Breast epithelium (tissue), 4 donors: ENCODE measurements at places on chromosomes 2 and 18. TPM values are rescaled to one million over a fixed set of nuclear protein-coding genes. Genes with fewer than 3 reads are reported as not detected.

DNA sequence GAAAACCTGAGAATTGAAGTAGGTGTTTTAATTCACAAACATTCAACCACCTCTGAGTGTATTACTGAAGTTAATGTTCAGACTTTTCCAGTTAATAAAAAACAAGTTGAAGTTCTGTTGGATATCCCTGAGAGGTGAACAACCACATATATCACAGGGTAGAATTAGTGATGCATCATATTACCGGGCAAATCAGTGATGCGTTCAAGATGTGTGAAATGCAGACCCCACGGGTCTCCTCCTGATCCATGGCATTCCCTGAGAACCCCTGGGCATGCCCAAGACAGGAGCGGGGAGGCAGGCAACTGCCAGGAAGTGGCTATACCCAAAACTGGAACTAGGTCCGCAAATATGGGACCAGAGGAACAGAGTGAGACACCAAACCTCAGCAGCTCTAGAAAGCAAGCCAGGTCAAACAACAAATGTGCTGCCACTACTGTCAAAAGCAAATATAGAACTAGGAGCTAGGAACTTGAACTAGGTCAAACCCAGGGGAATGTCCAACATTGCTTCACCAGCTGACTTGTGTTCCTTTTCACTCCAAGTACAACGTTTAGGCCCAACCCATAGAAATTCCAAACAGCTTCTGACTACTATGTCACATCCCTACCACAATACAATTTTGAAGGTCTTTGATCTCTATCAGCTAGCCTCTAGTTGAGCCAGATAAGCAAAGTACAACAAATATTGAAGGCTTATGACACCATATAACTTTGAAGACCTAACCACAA is 20.2 kb downstream of the PSTPIP2 start:
- DNase-seq, result no peak

DNA sequence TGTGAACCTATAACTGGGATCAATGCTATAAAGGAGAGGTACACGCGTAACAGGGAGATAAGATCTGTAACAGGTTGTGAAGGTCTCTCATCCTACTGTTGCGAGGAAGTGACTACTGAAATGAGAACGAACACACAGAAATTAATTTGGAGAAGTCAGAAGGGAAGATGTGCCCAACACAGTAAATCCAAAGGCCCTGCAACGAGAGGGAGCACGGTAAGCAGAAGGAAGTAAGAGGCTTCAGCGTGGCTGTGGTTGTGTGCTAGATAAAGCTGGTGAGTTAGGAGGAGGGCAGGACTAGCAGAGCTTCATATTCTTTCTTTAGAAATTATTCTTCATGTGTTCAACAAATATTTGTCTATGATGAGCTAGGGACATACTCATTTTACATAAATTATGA is 2.5 kb upstream of the ATG16L1 start:
- DNase-seq, result no peak

- DNase-seq, result no peak
Observed at GRCh38 chr2:67448648-67449047, 51.5 kb downstream of the ETAA1 start.

DNA sequence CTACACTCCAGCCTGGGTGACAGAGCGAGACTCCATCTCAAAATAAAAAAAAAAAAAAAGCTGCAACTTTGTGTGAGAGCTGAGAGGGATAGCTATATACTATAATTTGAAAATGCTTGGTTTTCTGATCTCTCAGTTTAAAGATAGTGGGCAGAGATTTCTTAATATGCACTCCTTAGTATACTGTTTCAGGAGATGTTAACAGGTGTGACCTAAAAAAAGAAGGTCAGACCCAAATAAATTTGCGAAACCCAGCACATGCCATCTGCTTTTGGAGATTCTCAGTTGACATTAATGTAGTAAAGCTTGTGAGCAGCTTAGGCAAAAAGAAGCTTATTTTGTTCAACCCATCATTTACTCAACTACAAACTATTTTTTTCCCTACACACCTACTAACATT is 37.4 kb downstream of the ZC3H6 start:
- no peak for DNase-seq

- no peak for DNase-seq
Observed at GRCh38 chr2:232484628-232485347, 2.8 kb downstream of the ECEL1 start.

DNA sequence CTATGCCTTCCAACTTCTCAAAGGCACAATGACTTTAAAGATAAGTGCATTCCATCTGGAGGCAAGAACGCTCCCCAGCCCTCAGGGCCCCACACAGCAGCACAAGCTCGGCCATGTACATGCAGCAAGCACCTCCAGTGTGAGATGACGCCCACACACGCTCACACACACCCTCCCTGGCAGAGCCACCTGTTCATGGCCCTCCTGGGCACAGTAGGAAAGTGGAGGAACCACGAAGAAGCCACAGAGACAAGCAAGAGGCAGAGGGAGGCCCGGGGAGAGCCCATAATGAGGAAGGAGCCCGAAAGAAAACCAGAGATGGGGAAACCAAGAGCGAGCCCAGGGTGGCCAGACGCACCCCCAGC is 21.7 kb downstream of the BIN1 start:
- no peak for DNase-seq

GRCh38 chr18:1103537-1103936 is 198.9 kb downstream of the ADCYAP1 start:
- DNase-seq, result no peak

- no peak for DNase-seq
Observed at GRCh38 chr2:71695235-71696120, 242.1 kb downstream of the DYSF start.

DNA sequence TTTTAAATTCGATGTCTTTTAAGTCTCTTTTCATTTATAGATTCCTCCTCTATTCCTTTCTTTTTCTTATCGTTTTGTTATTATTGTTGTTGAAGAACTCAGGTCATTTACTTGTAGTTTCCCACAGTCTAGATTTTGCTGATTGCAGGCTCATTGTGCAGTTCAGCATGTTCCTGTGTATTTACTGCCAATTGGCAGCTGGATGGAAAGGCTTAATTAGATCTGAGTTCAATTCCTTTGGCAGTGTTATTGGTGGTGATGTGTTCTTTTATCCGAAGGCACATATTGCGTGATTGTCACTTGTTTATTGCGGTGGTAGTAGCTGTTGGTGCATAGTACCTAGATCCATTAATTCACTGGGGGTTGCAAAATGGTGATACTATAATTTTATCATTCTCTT is 180.7 kb downstream of the BABAM2 start:
- DNase-seq, result no peak

- no peak for DNase-seq
Observed at GRCh38 chr2:74014813-74015212, 30.1 kb downstream of the TET3 start.

DNA sequence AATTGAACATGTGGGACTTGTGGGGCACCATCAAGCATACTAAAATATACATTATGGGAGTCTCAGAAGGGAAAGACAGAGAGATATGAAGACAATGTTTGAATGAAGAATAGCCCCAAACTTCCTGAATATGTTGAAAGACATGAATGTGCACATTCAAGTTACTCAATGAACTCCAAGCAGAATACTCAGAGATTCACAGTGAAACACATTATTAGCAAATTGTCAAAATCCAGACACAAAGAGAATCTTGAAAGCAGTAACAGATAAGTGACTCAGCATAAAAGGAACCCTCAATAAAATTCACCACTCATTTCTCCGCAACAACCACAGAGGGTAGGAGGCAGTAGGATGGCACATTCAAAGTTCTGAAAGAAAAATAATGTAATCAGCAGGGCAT is 8.8 kb downstream of the C2orf92 start:
- no peak for DNase-seq

- DNase-seq, result no peak
Observed at GRCh38 chr2:171598713-171599319, 76.5 kb downstream of the CYBRD1 start.

DNA sequence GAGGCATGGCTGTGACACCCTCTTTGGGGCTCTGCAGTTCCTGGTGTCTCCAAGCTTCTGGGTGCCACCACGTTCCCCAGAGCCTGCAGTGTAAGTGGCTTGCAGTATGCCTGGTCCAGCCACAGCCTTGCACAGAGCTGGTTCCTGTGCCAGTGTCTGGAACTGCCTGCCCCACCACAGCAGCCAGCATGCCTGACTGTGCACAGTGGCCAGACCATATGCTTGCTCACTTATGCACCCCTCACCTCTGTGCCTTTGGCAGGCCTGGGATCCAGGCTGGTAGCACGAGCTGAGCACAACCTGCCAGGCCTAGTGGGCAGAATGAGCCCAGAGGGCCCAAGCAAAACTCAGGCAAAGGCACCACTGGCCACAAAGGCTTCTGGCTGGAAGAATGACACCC is 154.1 kb downstream of the DPP4 start:
- no peak for DNase-seq

DNA sequence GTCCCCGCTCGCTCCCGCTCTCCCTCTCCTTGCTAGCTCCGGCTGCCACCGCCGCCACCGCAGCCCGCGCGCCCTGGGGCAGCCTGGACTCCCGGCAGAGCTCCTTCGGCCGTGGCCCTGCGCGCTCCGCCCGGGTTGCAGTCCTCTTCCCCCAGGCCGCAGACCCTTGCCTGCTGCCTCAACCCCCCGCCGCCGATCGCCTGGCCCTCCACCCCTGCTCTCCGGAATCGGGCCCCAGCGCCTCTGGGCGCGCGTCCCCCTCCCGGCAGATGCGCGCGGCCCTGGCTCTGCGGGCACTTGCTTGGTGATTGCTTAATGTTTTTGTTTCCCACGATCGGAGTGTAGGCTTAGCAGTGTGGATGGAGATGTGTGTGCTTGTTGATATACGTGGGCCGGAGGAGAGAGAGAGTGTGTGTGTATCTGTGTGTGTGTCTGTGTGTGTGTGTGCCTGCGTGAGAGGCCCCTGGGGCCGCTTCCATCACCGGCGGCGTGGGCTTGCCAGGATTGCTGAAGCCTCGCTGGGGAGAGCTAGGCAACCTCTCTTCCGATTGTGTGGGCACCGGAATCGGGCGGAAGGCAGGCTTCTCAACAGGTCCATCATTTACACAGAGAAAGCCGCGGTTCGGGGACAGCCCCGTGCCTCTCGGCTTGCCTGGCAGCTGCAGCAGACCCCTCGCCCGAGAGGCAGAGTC is 877 bp downstream of the INHBB start:
- DNase-seq, result no peak

GRCh38 chr18:76621782-76622495 is 126.9 kb upstream of the ZNF516 start:
- DNase-seq, result no peak

DNA sequence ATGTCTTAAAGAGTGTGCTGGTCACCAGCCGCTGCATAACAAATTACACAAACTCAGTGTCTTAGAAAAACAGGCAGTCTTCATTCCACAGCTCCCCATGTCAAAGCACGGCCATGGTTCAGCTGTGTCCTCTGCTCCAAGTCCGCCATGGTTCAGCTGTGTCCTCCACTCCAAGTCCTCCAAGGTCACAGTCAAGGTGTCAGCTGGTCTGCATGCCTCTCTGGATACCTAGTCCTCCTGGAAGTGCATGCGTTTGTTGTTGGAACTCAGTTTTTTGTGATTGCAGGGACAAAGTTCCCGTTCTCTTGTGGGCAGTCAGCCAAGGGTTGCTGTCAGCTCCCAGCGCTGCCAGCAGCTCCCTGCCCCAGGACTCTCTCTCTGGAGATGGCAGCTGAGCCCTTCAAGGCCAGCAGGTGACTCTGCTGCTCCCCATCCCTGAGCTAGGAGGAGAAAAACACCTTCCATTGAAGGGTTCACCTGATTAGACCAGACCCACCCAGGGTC is 304.0 kb upstream of the MYT1L start:
- DNase-seq, result no peak

DNA sequence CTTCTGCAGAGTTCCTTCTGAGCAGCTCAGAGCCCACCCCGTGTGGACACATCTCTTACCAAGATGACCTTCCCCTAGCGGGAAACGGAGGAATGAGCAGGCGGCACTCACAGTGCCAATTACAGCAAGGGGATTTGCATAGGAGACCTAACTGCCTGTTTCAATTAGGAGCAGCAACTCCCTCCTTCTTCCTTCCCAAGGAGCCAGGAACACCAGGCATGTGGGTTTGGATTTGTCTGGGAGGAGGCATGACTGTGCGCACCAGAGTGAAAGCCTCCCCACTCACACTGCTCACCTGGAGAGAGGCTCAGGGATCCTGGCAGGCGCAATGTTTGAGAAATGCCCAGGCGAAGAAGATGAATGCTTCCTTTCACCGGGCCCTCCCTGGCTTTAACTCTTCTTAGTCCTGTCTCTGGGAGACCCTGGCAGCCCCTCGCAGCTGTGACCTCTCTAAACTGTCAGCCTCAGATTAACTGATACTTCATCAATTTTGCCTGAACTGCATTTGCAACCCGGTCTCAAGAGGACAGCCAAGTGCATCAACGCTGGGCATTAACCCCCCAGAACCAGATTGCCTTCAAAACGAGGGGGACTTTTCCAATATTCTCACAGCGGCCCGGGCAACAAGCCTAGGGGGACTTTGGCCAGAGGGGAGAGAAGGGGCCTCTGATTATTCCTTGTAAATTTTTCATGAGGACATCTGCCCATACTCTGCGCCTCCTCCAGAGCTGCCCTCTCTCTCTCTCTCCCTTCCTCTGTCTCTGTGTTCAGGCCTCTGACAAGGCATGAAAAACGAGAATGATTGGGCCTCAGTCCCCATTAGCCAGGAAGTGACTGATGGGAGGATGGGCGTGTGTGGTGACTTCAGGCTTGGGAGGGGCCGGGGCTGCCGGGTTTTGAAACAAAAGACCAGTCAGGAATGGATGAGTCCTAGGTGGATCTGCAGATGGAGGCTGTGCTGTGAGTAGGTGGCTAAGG is 93.8 kb downstream of the CMPK2 start:
- DNase-seq, result no peak

GRCh38 chr2:30514848-30515435 is 67.9 kb downstream of the LCLAT1 start:
- no peak for DNase-seq

NEU2 gene
- total RNA-seq, result not detected

WDPCP gene
- 29.4 TPM for total RNA-seq

MYOM1 gene
- total RNA-seq, result 5.9 TPM

ACTR3 gene
- 150 TPM for total RNA-seq

SERPINB11 gene
- not detected for total RNA-seq

AQP12B gene
- total RNA-seq, result not detected

NFU1 gene
- total RNA-seq, result 46.1 TPM

IL1F10 gene
- not detected for total RNA-seq

TGFA gene
- total RNA-seq, result 1.1 TPM

MOB4 gene
- total RNA-seq, result 34.2 TPM

AAMP gene
- total RNA-seq, result 164 TPM

NR4A2 gene
- total RNA-seq, result 29.4 TPM

MAP2 gene
- 11.5 TPM for total RNA-seq
